Stimulated activated CD8-positive, alpha-beta memory T cell treated with anti-CD3 and anti-CD28 coated beads, Interleukin-4, amount 100 ng/mL, for 4 hours (primary cell): ENCODE measurements at places on chromosomes 6 and 20.

- DNase-seq: no peak
Observed at GRCh38 chr6:68134796-68135195, 500.3 kb upstream of the ADGRB3 start.

DNA sequence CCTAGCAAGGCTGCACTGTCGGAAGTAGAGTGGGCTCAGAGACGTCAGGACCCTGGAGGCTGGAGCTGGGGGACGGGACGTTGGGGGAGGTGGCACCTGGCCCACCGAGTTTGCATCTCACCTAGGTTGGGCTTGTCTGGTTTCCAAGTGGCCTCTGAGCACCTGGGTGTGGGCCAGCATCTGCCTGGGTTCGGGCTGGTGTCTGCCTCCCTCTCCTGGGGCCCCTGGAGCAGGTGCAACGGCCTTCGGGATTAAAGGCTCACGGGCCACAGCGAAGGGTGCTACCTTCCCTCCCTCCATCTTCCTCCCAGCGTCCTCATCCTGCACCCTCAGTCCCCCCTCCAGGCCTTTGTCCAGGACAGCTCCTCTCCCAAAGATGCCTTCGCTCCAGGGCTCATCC lies 6.0 kb downstream of the HRH3 start:
- DNase-seq: no peak

- no peak for DNase-seq
Observed at GRCh38 chr20:1631309-1632151, 11.7 kb upstream of the SIRPB1 start.

GRCh38 chr20:57402206-57403125 lies 11.3 kb downstream of the RBM38 start:
- no peak for DNase-seq
